ENCODE measurements at places on chromosomes 1 and 21.

GRCh38 chr1:181318022-181318857, 165.1 kb upstream of the CACNA1E start:
- no peak for DNase-seq

GRCh38 chr1:39885516-39885915, 2.2 kb upstream of the TRIT1 start:
- no peak for DNase-seq

GRCh38 chr1:177739780-177740179, 230.1 kb downstream of the SEC16B start:
- no peak for DNase-seq

GRCh38 chr1:15168479-15168878, 14.9 kb downstream of the TMEM51 start:
- DNase-seq = no peak

DNA sequence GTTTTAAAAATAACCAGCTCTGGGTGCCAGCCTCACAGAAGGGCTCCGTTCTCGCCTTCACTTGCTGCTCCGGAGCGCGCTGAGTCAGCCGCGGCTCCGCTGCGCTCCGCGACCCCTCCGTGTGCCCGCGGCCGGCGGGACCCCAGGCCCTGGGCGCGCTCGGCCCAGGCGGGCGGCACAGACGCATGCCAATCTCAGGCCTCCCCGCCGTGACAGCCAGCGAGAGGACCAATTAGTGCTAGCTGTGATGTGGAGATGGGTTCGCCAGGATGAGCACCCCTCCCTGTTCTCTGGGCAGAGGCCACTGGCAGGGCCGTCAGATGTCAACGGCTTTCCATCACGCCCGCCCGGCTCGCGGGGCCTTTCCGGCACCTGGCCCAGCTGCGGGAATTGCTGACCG, 293.8 kb downstream of the SPATA17 start:
- DNase-seq = no peak

Measured in aorta (tissue), 5 donors.